ENCODE measurements at places on chromosomes 2 and 18.

GRCh38 chr18:54813977-54814565, 14.2 kb upstream of the RAB27B start:
- no peak for DNase-seq

GRCh38 chr2:231387904-231388724, 7.4 kb upstream of the B3GNT7 start:
- no peak for DNase-seq

GRCh38 chr2:147181351-147182029, 663.3 kb upstream of the ACVR2A start:
- no peak for DNase-seq

- DNase-seq: no peak
Observed at GRCh38 chr2:68726608-68727367, 7.8 kb upstream of the ARHGAP25 start.

GRCh38 chr2:97781981-97782380, 68.6 kb downstream of the ZAP70 start:
- DNase-seq: no peak

- no peak for DNase-seq
Observed at GRCh38 chr2:191204433-191204832, 40.8 kb upstream of the MYO1B start.

DNA sequence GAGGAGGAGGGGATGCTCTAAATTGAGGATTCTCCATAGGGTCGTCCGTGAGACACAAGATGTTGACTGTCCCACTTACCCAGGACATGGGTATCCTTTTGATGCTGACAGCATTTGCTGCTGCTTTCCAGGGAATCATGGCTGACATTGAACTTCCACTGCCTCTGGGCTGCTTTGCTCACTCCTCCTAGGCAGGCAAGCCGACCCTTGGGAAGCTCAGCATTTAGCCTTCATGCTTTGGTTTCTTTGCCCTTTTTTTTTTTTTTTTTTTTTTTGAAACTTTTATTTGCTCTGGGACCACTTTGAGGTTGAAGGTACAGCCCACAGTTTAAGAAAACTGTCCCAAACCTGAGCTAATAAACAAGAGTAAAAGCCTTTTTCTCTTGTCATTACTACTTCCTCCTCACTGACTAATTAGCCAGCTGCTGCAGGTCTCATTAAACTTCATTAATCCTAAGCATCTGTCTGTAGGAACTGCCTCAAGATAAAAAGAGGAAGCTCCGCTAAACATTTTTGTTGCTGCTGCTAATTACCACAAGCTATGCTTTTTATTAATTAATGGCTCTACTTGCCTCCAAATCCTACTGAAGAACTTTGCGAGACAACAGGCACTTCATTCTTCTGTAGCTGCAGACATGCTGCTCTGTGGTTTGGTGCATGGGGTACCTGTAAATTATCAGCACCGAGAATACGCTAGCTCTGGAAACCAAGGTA, 125.4 kb downstream of the SPTBN1 start:
- DNase-seq: no peak

- DNase-seq: no peak
Observed at GRCh38 chr2:101415220-101415619, 27.9 kb upstream of the CREG2 start.

GRCh38 chr18:46502444-46502843, 154.6 kb downstream of the LOXHD1 start:
- DNase-seq: no peak

DNA sequence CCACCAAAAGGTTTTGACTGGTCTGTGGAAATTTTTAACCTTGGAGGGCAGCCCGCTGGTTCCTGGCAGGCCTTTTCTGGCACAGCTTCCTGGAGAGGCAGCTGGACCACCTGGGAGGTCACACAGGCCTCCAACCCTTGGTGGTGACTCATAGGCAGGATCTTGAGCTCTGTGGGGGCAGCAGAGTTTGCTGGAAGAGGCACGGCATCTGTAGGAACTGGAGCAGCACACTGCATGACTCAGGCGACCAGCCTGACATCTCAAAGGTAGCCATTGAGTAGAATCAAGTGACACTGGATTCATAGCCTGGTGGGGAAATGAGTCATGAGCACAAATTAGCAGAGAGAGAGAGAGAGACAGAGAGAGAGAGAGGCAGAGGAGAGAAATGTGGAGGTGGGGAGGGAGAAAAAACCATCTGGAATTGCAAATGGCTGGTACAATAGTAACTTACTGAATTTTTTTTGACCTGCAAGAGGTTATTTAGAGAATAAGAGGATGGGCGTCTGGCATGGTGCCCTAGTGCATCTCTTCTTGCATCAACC, 57.4 kb downstream of the TRPM8 start:
- no peak for DNase-seq

GRCh38 chr2:54879598-54880332, 156.3 kb downstream of the EML6 start:
- no peak for DNase-seq

DNA sequence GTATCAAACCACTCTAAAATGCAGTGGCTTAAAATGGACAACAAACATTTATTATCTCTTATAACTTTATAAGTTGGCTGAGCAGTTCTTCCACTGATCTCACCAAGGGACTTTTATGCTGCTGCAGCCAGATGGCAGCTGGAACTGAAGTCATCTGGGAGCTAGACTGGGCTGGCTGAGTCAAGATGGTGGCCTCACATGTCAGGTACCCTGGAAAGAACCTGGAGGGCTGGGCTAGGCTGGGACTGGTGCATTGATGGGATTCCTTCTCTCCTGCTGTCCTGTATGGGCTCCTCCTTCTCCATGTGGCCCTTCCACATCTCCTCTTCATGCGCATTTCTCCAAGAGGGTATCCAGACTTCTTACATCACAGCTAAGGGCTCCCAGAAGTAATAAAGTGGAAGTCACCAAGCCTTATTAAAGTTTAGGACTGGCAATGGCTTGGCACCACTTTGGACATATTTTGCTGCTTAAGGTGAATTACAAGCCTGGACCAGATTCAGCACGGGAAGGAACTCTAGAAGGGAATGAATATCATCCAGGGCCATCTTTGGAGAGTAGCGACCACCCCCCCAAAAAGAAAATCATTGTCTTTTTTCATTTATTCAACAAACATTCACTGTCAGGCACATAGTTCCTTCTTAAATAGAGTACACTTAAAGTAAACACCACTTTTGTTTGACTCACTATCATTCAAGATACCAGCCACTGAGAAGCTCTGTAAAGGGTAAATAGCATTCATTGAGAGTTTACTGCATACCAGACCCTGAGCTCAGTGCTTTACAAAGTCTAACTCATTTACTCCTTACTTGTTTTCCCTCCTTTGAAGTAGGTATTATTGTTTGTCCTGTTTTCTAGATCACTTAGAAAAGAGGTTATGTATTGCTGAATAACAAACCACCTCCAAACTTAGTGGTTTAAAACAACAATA, 138.0 kb downstream of the ZFP36L2 start:
- no peak for DNase-seq

DNA sequence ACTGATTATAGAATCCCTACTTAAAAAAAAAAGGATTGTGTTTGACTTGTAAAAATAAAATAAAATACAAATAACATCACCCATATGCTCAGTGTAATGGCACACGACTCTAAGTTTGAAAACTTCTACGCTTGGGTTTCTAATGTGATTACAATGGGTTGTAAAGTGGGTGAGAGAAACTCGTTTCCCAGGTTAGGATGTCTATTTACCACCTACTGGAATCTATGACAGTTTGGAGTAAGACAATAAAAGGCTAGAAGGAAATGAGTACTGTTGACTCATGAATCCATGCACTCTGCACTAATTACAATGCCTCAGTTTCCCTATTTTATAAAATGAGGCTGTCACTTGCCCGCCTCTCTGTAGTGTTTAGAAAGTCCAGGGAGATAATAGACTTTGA, 204.2 kb upstream of the FBXO11 start:
- DNase-seq: no peak

- DNase-seq: no peak
Observed at GRCh38 chr18:59884351-59884750, 15.4 kb upstream of the PMAIP1 start.

GRCh38 chr2:84888401-84889276, 7.8 kb upstream of the TRABD2A start:
- DNase-seq: no peak

DNA sequence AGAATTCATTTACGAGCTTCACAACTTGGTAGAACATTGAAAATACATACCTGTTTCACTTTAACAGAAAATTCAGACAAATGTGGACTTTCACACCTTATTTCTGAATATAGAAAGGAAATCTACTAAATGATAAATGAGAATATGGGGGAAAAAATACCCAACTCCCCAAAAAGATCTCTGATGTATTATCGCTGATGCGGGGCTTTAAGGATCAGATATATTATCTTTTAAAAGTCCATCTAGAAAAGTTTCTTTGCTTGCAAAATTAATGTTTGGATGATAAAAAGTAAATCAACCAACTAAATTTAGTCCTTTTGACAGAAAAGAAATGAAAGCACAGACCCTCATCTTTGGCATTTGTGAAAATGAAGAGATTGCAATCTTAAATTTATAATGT, 540.1 kb upstream of the CHAC2 start:
- DNase-seq: no peak

DNA sequence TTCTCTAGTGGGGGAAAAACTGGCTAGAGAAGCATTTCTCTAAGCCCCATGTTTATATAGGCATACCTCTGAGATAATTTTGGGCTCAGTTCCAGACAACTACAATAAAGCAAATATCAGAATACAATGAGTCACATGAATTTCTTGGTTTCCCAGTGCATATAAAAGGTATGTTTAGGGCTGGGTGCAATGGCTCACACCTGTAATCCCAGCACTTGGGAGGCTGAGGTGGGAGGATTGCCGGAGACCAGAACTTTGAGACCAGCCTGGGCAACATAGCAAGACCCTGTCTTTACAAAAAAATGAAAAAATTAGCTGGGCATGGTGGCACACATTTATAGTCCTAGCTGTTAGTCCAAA, 22.2 kb downstream of the TSN start:
- no peak for DNase-seq

GRCh38 chr2:9654452-9655100, 23.8 kb upstream of the YWHAQ start:
- DNase-seq: no peak

DNA sequence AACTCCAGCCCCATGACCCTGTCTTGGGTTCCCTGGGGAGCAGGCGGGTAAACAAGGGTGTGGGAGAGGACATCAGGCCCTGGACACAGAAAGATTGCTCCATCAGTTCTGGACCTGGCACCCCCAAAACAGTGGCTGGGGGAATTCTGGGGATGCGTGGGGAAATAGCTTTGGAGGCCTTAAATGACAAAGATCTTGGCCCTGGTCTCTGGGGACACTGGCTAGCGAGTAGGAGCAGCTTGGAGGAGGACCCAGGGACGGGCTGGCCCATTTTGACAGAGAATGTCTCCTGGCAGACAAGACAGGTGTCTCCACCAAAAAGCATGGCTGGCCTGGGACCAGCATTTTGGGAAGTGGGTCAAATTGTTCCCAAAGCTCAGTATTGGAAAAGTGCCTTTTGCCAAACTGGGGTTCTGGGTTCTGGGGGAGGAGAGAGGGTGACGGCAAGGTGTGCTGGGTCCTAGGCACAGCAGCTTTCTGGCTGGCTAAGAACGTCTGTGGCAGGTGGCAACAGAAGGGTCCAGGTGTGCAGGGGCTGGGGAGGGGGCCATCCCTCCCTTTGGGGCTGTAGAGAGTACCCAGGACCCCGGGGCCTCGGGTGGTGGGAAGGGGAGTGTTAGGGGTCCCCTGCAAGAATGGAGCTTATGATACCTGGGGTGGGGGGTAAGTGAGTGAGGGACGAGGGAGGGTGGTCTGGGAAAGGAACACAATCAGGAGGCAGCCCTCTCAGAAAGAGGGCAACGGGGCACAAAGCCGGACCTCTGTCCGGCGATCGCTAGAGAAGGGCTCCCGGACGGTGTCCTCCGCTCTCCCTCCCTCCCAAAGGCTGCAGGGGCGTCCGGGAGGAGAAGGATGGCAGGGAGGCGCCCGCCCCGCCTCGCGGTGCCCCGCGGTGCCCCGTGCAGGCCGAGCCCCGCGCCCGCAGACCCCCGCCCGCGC, 556 bp downstream of the CYRIA start:
- DNase-seq: no peak

DNA sequence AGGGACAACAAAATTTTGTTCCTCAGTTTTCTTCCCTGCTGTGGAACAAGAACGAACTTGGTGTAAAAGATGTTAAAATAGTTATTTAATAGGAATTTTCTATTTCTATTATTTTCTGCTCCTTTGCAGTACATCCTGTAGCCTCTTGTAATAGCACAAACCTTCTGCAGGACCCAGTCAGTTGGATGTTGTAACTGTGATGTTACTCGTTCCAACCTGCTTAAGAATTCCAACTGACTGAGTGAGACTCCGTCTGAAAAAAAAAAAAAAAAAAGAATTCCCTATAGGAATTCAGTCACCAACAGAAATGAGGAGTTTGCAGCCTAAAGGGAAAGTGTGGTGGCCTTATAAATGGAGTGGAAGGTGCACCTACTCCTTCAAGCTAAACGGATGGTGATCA, 46.4 kb upstream of the CDH20 start:
- DNase-seq: no peak

GRCh38 chr2:12813166-12813565, 96.4 kb downstream of the TRIB2 start:
- DNase-seq: no peak

- no peak for DNase-seq
Observed at GRCh38 chr2:42964439-42965083, 172.2 kb upstream of the HAAO start.

DNA sequence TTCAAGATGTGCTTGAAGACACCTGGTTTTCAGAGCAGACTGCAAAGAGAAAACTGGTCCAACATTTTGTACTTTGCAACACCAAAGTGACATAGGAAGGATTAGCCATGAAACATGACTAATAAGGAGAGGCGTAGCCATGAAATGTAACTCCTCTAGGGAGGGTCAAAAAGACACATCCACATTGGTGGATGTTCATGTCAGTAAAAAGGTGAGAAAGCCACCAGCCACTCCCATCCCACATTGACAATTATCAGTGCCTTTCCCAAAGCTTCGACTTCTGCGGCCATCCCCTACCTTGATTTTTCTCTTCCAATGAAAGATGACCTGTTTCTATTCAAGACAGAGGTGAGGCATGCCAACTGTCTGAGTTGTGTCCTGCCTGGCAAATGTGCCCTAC, 223.2 kb downstream of the ALK start:
- no peak for DNase-seq

DNA sequence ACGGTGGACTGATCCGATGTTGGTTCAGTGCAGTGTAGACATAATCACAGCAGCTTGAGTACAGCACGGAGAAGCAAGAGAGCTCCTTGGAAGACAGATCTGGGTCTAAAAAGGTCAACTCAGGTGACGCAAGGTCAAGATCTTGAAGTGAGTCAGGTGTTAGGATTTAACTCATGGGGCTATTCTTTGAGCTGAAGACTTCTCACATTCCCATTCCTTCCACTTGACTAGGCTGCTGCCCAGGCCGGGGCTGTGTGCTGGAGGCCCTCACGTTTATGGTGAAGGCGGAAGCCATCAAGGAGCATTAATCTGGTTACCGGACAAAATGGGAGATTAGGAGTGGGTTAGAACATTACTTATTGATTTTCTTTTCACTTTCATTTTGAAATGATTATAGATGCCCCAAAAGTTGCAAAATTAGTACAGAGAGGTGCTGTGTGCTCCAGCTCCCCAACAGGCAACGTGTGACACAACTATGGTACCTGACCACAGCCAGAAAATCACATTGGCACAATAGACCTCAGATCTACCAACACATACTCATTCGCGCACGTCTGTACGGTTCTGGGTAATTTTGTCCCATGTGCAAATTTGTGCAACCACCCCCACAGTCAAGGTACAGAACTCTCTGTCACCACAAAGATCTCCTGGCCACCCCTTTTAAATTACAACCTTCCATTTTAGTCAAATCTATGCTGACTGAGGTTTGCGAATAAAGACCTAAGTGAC, 77.6 kb upstream of the SEC11C start:
- DNase-seq: no peak

Measured in NCI-H1417 treated with DMSO at 0.1 percent for 48 hours (cell line).